ENCODE measurements at places on chromosomes 16 and 17. TPM values are rescaled to one million over a fixed set of nuclear protein-coding genes. Genes with fewer than 3 reads are reported as not detected.

DNA sequence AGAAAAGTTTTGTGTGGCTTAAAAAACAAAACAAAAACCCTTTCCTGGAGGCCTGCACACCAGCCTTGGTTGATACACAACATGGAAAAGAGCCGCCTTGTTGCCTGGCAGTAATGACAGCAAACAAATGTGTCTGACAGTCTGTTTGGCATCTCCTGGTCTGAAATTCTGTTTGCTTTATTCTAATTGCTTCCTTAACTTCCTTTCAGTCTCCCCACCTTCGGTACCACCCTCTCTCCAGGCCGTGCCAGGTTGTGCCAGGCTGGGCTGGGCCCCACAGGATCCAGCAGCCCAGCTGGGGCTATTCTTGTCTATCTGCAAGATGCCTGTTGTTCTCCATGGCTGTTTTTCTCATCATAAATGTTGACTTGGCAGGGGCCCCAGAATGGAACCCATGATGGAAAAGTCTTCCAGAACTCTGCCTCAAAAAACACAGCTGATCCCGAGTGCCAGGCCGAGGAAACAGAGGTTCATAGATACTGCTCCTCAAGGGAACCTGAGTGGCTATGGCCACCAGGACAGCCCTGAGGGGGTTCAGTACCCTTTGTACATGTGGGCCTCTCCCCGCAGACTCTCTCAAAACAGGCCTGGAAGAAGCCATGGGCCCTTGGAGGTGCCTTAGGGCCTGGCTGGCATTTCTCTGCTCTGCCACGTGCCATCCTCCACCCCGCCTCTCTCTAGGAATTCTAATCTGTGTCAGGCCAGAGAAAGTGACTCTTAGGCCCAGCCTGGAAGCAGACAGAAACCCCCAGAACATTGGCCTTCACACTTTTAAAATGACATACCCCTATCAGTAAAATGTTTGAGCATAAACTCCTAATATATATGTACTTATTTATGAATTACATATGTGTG lies 50.5 kb downstream of the YPEL2 start:
- peaks cover 3% of the 10 kb centered on the region for H3K4me1 ChIP-seq
- H3K27me3 ChIP-seq, result no peaks in the 10 kb centered on the region
- H3K4me3 ChIP-seq, result no peak overlapping the region

Gene IRX6
- total RNA-seq, result 0.10 TPM

DNA sequence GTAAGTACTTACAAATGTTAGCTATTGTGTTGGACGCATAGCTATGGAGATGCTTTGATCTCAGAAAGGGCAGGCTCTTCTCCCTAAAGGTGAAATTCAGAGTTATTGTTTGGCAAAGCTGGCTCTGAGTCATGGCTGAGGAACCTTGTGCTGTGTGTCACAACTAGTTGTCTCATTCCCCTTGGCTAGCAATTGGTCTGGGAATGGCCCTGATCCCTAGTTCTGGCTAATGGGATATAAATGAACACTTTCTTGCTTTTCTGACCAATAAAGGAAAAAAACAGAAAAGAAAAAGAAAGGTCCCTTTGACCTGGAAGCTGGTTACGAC lies 210.6 kb downstream of the MAP2K4 start:
- no peak overlapping the region for H3K27ac ChIP-seq
- no peak overlapping the region for H3K4me3 ChIP-seq
- H3K27me3 ChIP-seq, result no peaks in the 10 kb centered on the region
- H3K36me3 ChIP-seq, result no peaks in the 10 kb centered on the region

DNA sequence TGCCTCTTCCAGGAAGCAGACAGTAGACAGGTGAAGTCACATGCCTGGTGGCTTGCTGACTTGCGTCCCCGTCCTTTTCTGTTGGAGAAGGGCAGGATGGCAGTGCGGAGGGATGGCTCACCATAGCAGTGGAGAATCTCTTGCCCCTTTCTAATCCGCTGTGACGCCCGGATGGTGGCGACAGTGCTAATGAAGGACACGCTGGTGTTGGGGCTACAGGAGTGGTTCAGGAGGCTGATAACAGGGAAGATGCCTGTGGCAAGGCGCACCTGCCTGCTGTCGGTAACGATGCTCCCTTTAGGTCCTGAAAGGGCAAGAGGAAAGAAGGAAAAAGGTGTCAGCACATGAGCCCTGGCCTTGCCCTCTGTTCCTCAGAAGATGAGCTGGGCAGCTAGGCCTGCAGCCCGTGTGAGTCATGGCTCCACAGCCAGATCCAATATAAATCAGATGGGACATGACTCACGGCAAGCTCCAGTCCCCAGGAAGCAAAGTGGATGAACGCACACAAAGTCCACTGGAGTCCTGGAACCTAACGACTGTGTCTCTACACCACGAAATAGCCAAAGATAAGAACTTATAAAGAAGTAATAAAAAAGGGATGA lies 25.5 kb downstream of the SERPINF1 start:
- H3K4me3 ChIP-seq, result no peak overlapping the region
- no peaks in the 10 kb centered on the region for H3K27me3 ChIP-seq
- peaks cover 26% of the 10 kb centered on the region for H3K4me1 ChIP-seq
- peak overlapping the region; percentile 89 for H3K27ac ChIP-seq

- H3K4me3 ChIP-seq, result no peak overlapping the region
- peaks cover 5% of the 10 kb centered on the region for H3K4me1 ChIP-seq
- H3K36me3 ChIP-seq, result no peaks in the 10 kb centered on the region
- H3K27me3 ChIP-seq, result peaks cover 4% of the 10 kb centered on the region
- no peak for DNase-seq
Observed at GRCh38 chr17:20094777-20095176, 85.6 kb downstream of the SPECC1 start.

DNA sequence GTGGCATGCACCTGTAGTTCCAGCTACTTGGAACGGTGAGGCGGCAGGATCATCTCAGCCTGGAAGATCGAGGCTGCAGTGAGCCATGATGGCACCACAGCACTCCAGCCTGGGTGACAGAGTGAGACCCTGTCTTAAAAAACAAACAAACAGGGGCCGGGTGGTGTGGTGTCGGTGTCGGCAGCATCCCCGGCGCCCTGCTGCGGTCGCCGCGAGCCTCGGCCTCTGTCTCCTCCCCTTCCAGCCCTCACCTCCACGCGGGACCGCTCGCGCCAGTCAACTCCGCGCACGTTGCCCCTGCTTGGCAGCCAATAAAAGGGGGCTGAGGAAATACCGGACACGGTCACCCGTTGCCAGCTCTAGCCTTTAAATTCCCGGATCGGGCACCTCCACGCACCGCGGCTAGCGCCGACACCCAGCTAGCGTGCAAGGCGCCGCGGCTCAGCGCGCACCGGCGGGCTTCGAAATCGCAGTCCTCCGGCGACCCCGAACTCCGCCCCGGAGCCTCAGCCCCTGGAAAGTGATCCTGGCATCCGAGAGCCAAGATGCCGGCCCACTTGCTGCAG lies 204.7 kb downstream of the CDRT15L2 start:
- H3K4me1 ChIP-seq, result no peaks in the 10 kb centered on the region
- H3K27ac ChIP-seq, result no peak overlapping the region
- no peak for DNase-seq
- H3K27me3 ChIP-seq, result no peaks in the 10 kb centered on the region

GRCh38 chr16:13018026-13018425 lies 116.6 kb downstream of the SHISA9 start:
- no peak overlapping the region for H3K27ac ChIP-seq
- no peak overlapping the region for H3K4me3 ChIP-seq
- DNase-seq, result no peak
- H3K36me3 ChIP-seq, result no peaks in the 10 kb centered on the region

GRCh38 chr17:39823407-39824054 lies 40.6 kb downstream of the IKZF3 start:
- no peak overlapping the region for H3K4me3 ChIP-seq
- no peaks in the 10 kb centered on the region for H3K4me1 ChIP-seq
- DNase-seq, result no peak
- H3K27me3 ChIP-seq, result no peaks in the 10 kb centered on the region

DNA sequence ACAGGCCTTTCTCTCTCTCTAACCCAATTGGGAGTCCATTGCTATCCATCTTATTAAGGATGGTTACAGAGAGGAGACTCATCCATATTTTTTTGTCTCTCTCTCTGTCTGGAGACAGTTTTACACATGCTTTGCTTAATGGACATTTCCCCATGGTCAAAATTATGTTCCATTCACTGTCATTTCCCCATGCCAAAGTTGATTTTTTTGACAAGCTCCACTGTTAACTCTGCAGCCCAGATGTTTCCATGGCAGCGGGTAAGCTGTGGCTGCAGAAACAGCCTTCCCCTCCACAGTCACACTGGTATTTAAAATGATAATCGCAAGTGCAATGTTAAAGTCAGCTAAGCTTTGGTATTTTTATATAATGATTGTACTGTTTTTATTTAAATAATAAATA lies 63.9 kb upstream of the HLF start:
- H3K4me3 ChIP-seq, result no peak overlapping the region
- no peak overlapping the region for H3K27ac ChIP-seq
- no peaks in the 10 kb centered on the region for H3K36me3 ChIP-seq
- H3K27me3 ChIP-seq, result no peaks in the 10 kb centered on the region
- no peaks in the 10 kb centered on the region for H3K4me1 ChIP-seq

DNA sequence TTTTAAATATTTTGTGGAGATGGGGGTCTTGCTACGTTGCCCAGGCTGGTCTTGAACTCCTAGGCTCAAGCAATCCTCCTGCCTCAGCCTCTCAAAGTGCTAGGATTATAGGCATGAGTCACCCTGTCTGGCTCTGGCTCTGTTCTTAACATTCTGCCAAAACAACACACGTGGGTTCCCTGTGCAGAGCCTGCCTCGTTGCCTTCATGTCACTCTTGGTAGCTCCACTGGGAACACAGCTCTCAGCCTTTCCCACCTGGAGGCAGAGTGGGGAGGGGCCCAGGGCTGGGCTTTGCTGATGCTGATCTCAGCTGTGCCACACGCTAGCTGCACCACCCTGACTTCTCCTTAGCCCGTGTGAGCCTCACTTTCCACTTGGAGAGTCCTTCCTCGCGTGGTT lies 19.3 kb downstream of the CRISPLD2 start:
- no peak for DNase-seq
- peaks cover 43% of the 10 kb centered on the region for H3K4me1 ChIP-seq
- no peaks in the 10 kb centered on the region for H3K27me3 ChIP-seq

Gene TRPV3
- 2.6 TPM for total RNA-seq

Gene KRTAP4-4
- not detected for total RNA-seq

DNA sequence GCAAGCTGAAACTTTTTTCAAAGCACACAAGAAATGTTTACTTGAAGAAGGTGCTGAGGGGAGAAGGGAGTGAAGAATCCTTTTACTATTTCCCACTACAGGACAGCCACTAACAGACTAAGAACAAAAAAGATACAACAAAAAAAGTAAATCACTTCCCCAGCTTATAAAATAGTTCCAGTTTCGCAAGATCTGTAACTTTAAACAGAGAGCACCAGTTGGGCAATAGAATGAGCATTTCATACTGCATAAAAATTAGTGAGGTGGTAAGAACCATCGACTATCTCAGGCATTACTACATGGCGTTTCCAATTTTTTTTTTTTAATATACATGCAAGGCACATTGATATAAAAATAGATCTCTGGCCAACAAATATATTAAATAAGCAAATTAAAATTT lies 11.1 kb downstream of the CRYBA1 start:
- H3K4me3 ChIP-seq, result no peak overlapping the region
- no peaks in the 10 kb centered on the region for H3K27me3 ChIP-seq
- DNase-seq, result no peak
- H3K36me3 ChIP-seq, result no peaks in the 10 kb centered on the region
- no peak overlapping the region for H3K27ac ChIP-seq

Gene PTX4
- total RNA-seq, result not detected

Gene TBC1D3K
- not detected for total RNA-seq

- H3K4me1 ChIP-seq, result no peaks in the 10 kb centered on the region
- no peak overlapping the region for H3K27ac ChIP-seq
- no peak for DNase-seq
- no peak overlapping the region for H3K4me3 ChIP-seq
- H3K27me3 ChIP-seq, result no peaks in the 10 kb centered on the region
Observed at GRCh38 chr17:36890398-36891168, 46.7 kb upstream of the LHX1 start.

Gene TBC1D3I
- not detected for total RNA-seq

DNA sequence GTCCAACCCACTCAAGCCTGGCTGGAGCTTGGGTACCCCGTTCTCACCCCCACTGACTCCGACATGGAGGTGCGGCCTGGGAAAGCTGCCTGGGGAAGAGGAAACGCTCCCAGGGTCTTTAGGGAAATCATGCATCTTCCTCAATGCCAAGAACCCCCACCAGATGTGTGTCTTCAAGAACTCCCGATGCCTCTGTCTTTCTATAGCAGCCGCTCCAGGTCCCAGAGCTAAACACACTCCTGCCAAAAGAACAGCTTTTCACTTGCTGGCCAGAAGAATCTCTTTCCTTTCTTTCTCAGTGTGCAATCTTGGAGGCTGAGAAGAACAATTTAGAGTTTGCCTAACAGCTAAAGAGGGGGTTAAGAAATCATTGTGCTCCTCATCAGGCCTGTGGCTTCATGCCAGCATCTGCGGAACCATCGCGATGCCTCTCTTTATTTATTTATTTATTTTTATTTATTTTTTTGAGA lies 41.1 kb upstream of the MTSS2 start:
- no peak for DNase-seq
- H3K36me3 ChIP-seq, result no peaks in the 10 kb centered on the region
- peaks cover 32% of the 10 kb centered on the region for H3K4me1 ChIP-seq
- H3K4me3 ChIP-seq, result no peak overlapping the region
- H3K27me3 ChIP-seq, result no peaks in the 10 kb centered on the region
- H3K27ac ChIP-seq, result peak overlapping the region; percentile 80

Gene NR1D1
- total RNA-seq, result 3.0 TPM

- H3K36me3 ChIP-seq, result no peaks in the 10 kb centered on the region
- DNase-seq, result no peak
- peaks cover 4% of the 10 kb centered on the region for H3K27me3 ChIP-seq
- no peak overlapping the region for H3K27ac ChIP-seq
- H3K4me1 ChIP-seq, result no peaks in the 10 kb centered on the region
- H3K4me3 ChIP-seq, result no peak overlapping the region
Observed at GRCh38 chr16:50841081-50841886, 99.4 kb downstream of the CYLD start.

All from hepatocyte (in vitro differentiated cells).